Hippocampal formation (tissue), 2 donors: ENCODE measurements at places on chromosomes 6 and 20.

DNA sequence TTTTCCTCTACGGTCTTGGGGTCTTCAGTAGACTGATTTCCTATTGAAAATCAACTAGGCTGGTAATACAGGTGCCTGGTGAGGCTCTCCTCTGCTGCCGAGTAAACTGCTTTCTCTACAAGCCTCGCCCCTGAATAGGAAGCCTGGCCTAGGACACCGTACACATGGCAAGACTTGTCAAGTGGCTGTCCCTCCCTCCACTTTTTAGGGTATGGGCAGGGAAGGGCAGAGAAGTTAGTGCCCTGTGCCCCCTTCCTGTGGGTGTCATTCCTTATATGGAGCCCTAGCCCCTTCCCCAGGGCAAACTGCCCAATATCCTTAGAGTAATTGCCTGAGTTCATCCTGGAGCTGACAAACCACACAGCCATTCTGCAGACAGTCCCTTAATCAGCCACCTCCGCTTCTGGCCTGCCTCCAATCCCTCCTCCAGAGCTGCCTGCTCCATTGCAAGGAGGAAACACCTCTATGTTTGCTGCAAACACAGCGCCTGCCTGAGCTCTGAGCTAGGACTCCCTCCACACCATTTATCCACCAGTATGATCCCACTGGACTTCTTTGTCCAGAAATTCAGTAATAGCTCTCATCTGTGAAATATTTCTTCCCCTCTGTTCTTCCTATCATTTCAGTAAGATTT, 93.1 kb downstream of the CHD6 start:
- peak; percentile 13 for DNase-seq

DNA sequence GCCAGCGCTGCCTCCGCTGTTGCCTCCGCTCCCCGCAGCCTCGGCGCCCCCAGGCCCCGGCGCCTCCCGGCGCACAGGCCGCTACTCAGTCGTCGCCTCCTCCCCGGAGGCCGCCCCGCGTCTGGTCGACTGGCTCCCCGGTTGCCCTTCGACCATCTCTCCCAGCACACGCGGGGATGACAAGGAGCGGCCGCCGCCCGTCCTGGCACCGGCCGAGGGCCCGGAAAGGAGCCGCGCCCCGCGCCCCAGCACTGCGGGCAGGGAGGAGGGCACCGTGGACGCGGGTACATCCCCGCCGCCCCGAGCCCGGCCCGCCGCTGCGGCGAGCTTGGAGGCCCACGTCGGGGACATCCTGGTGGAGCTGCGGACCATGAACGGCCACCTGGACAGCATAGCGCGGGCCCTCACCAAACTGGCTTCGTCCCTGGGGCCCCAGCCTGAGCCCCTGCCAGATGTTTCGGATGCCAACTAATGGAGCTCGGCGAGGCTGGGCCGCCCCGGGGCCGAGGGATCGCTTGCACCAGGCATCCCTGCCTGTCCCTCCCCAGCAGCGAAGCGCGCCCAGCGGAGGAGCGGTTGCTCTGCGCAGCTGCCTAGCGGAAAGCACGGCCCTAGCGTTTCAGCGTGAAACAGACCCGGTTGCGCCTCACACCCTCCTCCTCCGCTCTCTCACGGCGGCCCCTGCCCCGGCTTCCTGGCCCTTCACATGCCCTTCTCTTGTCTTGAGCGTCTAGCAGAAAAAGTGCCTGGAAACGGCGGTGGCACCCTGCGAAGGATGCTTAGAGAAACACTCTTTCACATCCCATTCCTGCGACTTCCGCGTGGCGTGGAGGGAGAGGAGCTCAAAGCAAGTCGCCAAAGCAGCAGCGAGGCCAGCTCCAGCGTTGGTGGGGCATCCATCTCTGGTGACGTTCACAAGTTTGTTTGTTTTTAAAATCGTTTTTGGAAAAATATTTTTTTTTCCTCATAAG, 285.8 kb upstream of the SUPT3H start:
- DNase-seq = no peak

DNA sequence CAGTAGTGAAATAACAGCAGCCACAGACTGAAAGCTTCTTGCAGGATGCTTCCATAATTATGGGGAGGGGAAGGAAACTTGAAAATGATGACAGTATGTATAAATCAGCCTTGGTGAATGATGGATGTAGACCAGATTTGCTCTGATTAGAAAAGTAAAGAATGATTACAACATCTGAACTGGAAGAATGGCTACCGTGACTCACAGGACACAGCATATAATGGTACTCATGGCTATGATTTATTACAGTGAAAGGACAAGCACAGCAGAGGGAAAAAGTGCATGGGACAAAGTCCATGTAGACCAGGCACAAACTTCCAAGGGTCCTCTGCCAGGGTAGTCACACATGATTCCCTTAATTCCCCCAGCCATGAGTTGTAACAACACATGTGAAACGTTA, 70.7 kb upstream of the POPDC3 start:
- no peak for DNase-seq

DNA sequence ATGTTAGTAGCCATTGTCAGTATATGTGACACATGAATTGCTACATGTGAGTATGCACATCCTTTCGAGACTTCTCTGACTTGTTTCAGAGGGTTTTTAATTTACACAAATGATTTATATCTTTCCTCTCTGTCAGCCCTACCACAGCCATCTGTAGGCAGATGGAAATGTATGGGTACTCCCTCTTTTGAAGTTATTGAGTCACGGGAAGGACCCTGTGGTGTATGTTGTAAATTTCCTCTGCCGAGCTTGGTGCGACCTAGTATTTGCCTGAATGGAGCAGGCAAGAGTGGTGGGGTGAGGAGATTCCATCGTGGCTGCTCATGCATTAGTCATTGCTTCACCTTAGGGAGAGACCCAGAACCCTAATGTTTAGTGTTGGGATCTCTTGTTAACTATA, 171.9 kb downstream of the JARID2 start:
- no peak for DNase-seq

GRCh38 chr6:150915880-150916265, 50.4 kb downstream of the MTHFD1L start:
- no peak for DNase-seq

GRCh38 chr6:64376394-64376793, 740.8 kb downstream of the PHF3 start:
- no peak for DNase-seq

DNA sequence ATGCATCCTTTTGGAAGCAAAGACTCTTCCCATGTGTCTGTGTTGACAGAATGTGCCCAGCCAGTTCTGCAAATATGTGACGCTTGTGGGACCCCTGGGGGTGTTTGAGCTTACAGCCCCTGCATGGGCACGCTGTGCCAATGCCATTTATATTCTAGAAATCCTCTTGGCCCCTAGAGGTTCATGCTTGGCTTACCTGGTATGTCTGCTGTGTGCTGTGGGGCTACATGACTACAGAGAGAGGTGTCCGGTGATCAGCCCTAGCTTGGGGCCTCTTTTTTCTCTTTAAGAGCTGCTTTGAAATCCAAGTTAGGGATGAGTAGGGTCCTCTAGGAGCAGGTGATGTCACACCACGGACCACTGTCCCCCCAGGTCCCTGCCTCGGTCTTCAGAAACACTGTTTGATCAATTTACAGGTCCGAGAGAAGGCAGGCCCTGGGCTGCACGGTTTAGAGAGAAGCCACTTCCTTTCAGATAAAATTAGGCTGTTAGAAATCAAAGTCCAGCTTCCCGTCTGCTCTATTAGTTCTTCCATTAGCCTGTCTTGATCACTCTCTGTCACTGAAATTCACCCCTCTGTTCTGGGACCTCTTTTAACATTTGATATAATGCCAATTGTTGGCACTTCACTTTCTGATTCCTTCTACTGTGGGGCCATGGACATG, 26.5 kb downstream of the BCAS4 start:
- DNase-seq = no peak

- no peak for DNase-seq
These were observed 501.8 kb upstream of the SULF2 start for GRCh38 chr20:48287021-48287494.

DNA sequence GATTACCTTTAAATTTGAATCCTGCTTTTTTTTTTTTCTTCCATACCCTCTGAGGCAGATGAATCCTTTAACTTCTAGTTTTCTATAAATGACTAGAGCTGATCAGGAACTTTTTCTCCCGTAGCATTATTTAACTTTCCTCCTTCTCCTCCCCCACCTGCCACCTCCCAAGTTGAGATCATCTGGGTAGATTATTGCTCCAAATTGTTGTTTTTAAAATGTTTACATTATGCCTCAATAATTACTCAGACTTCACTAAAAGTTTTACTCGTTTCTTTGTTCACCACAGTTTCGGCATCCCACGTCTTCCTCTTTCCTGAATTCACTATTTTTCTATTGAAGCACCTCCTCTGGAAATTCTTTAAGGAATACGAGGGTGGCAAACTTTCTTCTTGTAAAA, 16.6 kb upstream of the SCUBE3 start:
- DNase-seq = no peak

DNA sequence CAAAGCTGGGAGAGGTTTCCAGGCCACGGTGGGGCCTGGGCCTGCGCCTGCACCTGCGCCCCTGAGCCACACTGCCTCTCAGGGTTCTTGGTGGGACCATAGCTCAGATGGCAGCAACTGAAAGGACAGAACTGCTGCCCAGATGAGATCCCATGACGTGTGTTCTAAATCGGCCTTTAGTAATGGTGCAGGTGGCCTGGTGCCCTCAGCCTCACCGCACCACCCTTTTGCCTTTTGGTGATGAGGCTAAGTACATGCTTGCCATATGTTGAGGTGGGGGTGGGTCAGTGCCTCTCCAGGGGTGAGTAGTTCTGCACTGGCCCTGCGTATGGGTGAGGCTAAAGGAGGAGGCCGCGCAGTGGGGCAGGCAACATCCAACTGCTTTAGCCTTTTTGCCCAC, 7.4 kb downstream of the PSMG4 start:
- DNase-seq = no peak

GRCh38 chr6:109296452-109296851, 85.8 kb downstream of the CD164 start:
- no peak for DNase-seq

- DNase-seq = no peak
These were observed 241.9 kb upstream of the RAB32 start for GRCh38 chr6:146301764-146302163.

GRCh38 chr6:42038163-42038562, 12.2 kb upstream of the TAF8 start:
- no peak for DNase-seq

GRCh38 chr6:3423439-3424184, 33.2 kb downstream of the SLC22A23 start:
- no peak for DNase-seq

DNA sequence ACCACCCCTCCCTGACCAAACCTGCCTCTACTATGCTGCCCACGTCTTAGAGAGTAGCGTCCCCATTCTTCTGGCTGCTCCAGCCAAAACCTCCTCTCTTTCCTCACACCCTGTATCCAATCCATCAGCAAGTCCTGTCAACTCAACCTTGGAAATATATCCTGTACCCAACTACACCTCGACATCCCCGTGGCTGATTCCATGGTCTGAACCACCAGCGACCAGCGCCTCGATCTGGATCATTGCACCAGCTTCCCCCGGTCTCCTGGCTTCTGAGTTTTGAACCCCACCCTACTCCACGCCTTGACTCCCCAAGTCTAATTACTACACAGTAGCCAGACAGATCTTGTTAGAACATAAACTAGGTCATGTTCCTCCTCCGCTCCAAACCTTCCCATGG, 9.8 kb downstream of the NRSN2 start:
- no peak for DNase-seq

DNA sequence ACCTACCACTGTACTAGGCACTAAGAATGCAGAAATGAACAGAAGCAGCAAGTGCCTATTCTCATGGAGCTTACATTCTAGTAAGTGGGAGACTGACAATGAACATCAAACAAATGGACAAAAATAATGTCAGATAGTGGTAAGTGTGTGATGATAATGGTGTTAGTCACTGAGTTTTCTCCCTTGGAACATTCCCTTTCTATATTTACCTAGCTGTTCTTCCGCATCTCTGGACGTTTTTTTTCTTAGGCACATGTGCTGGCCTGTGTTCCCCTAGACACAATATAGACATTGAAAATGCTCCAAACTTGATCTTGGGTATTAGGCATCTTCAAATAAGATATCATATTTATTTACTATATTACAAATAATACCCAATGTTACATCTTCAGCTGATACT, 218.1 kb upstream of the GJE1 start:
- DNase-seq = no peak

- no peak for DNase-seq
These were observed 39.7 kb downstream of the DLL1 start for GRCh38 chr6:170250981-170251775.

GRCh38 chr20:20582734-20583133, 129.7 kb downstream of the RALGAPA2 start:
- no peak for DNase-seq

- no peak for DNase-seq
These were observed 94.1 kb downstream of the CDH22 start for GRCh38 chr20:46213946-46214823.

GRCh38 chr6:110596354-110596753, 119.9 kb upstream of the SLC22A16 start:
- no peak for DNase-seq

DNA sequence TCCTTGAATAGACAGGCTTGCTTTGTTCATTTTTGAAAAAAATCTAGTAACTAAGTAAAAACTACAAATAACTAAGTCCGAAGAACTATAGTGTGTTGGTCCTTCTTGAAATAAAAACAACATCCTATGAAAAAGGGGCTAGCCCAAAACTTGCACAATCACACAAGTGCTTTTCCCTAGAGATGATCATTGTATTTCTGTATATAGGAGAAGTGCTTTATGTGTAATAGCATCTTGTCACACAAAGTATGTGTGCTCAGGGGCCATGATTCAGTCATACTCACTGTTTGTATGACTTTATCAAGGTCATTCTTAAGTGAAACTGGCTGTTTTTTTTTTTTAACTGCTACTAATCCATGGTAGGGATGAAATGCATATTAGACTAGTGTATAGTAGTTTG, 179.8 kb downstream of the DTNBP1 start:
- DNase-seq = no peak

DNA sequence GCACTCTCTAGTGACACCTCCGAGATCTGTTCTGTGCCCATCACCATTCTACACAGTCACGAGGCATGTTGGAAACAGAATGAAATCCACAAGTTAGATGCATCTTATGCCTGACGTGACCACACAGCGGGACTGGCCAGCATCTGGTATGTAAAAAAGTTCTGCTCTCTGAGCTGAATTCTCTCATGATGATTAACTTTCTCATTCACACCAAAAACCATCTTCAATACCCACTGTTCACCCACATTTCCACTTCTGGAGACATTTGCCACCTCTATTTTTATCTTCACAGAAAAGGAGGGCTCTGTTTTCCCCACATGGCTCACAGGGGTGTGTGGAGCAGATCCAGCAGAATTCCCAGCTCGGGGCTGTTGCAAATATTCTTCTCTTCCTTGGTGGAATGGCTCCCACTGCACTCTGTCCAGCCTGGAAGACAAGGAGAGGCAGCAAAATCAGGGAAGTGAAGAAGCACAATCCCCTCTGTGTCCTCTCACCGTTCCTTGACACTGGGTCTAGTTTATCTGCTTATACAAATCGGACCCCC, 303.4 kb downstream of the TAF4 start:
- no peak for DNase-seq
